ENCODE measurements at places on chromosomes 4 and X.

- DNase-seq = no peak
These were observed 4.3 kb downstream of the THOC2 start for GRCh38 chrX:123728554-123728953.

DNA sequence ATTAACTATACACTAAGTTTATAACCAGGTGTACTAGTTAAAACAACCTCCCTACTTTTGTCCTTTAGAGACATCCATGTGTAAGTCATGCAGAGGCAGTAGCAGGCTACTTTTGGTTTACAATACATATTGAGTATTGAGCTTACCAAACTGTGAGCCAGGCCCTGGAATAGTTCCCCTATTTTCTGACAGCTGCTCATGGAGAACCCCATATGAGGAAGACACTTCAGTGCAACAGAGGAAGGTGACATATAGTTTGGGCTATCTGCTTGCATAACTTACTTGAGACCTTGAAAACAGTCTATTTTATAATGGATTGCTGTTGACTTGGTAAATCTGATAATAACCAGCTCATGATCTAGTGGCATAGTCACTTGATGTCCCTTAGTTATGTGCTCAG lies 190.5 kb downstream of the SH3BGRL start:
- no peak for DNase-seq

DNA sequence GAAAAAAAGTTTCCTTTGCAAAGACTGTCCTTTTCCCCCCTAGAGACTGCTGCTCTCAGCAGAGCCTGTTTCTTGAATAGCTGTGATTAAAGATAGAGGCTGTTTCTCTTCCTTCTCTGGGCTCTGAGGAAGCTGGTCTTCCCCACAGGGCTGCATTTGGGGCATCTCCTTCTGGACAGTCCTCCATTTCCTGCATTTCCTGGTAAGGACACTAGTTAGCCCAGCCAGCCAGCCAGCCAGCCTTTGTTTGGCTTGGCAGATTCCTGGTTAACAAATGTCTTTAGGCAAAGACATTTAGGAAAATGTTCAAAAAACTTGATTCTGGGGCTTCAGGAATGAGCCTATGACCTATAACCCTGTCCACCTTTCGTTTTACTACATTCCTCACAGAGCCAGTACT lies 34.0 kb upstream of the PLAC1 start:
- DNase-seq = no peak

DNA sequence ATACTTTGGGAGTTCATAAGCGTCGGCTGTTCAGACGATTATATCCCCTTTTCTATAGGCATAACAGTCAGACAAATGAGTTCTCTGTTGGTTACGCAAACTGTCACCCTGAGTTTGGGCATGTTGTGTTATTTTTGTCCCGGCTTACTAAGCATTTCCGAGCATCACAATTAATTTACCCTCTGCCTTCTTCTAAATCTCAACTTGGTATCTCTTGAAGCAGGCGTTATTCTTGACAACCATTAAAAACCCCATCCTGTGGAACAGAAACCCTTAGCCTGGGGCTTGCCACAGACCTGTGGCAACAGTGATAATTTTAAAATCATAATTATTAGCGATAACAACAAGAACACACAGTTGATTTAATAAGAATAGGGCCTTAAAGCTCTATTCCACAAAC lies 558.7 kb downstream of the INPP4B start:
- no peak for DNase-seq

- DNase-seq = no peak
These were observed 77.2 kb downstream of the ATP10D start for GRCh38 chr4:47562297-47562696.

DNA sequence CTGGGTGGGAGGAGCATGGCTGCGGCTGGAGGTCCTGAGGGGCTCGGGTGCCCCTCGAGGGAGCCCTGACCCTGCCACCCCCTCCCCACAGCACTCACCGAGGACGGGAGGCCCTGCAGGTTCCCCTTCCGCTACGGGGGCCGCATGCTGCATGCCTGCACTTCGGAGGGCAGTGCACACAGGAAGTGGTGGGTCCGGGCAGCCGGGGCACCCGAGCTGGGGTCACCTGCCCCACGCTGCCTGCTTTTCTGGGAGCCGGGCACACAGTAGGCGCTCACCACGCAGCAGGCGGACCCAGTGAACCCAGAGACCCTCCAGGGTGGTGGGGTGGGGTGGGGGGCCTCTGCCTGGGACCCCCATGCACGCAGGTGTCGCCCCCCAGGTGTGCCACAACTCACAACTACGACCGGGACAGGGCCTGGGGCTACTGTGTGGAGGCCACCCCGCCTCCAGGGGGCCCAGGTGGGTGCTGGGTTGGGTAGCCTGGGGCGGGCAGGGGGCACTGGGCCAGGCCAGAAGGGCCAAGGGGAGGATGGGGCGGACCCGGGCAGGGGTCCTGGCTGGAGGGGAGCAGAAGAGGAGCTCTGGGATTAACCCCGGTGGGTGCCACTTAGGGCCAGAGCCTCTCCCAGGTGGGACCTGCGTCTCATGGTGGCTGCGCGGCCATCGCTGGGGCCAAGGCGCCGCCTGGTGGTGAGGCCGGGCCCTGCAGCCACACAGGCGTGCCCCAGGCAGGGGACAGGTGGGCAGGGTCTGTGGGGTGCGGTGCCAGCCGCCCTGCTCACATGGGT lies 1.4 kb downstream of the HGFAC start:
- DNase-seq = peak; percentile 77

DNA sequence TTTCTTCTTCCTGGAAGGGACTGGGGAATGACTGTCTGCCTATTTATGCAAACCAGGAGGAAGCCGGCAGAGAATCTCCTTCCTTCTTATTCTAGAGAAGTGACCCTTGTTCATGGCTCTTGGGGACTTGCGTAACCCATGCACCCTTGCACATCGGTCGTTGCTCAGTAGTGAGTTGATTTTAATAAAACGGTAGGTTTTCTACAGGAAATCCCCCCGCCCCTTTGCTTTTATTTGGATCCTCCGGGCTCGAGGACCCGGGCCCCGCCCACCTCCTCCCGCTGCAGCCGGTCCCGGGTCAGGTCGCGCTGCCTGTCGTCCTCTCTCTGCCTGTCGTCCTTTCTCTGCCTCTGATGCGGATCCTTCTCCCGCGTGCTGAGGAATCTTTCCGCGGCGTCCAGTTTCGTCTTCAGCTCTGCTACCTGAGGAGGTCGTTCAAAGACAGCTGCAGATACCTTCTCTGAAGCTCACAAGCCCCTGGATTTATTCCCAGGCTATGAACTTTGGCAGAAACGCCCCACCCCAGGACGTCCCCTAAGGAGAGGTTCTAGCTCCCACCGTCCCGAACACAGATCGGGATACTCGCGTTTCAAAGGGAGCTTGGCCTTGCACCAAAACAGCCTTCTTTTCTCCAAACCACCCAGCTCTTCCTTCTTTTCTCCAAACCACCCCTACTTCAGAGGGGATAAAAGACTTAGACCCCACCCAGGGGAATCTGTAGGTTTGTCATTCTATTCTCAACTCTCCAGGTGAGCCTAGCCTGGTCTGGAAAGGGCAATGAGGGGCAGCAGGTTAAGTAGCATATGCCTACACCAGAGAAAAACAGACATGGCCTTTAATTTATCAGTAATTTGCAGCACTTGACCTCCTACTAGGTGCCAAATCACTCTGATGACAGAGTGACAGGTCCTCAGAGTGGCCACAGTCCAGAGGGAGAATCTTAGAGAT lies 7.0 kb downstream of the TNIP3 start:
- peak; percentile 43 for DNase-seq

DNA sequence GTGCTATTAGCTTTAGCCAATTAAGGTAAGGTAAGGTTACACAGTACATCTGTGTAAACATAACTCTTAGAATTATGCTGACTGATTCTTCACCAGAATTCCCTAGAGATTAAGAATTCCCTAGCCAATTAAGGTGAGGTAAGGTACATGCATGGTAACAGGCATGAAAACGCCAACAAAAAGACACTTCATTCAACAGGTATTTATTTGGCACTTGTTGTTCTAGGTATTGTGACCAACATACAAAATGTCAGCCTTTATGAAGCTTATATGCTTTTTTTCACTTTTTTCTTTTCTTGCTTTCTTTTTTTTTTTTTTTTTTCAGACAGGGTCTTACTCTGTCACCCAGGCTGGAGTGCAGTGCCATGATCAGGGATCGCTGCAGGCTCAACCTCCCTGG lies 47.2 kb downstream of the EDNRA start:
- DNase-seq = no peak

DNA sequence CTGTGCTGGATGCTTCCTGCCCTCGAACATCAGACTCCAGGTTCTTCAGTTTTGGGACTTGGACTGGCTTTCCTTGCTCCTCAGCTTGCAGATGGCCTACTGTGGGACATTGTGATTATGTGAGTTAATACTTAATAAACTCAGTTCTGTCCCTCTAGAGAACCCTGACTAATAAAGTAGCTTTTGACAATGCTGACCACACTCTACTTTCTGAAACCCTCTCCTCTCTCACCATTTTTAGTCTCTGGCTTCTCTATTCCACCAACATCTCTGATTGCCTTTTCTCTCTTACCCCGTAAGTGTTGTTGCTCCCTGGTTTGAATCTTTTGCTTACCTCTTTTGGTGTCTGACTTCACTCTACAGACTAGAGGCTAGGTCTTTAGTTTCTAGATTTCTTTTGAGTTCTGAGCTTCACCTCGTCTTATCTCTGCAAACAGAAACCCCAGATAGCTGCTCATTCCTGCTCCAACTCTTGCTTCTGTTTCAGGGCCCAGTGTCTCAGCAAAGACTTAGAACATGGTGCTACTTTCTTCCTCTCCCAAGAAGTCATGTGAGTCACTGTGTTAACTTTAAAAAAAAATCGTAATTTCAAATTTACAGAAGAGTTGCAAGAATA lies 11.4 kb downstream of the TMSB4X start:
- no peak for DNase-seq

- no peak for DNase-seq
These were observed 38.2 kb downstream of the CSN3 start for GRCh38 chr4:70280567-70280966.

GRCh38 chrX:42117318-42117717 lies 194.0 kb upstream of the CASK start:
- no peak for DNase-seq

DNA sequence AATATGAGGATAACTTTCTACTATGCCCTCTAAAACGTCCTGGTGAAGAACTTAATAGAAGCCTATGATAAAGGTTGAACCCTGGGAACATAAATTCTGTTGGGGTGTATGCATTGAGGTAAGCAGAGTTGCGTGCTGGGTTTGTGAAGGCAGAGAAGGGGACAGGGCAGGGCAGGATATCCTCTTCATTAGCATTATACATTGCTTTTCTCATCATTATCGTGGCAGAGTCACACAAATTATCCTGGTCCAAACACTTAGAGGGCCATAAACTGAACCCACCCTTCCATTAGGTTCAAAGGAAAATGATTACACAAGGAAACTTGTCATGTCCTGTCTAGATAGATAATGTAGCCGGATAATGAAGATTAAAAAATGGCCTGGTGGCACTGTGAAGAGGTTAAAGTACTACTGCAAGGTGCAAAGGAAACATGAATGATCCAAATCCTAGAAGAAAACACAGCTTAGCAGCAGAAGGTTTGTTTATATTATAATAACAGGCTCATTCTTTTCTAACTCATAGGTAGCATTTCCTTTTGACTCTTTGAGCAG lies 189.1 kb downstream of the SPCS3 start:
- DNase-seq = no peak

DNA sequence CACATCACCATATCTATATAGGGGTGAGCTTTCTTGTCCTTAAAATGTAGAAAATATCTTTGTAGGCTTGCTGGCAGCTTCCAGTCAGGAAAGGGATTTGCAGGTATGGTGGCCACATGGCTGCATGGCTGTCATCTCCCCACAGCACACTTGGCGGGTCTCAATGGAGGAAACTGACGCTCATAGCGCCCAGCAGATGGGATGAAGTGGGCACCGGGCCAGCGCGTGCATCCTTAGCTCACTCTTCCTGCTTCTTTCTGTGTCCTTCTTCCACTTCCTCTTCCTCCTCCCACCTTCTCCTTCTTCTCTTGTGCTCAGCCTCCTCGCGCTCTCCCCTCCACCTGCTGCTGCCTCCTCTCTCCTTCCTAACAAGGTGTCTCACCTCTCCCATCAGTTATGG lies 156.2 kb upstream of the PSAPL1 start:
- no peak for DNase-seq
